DMS79 treated with DMSO at 0.1 percent for 48 hours (cell line): ENCODE measurements at places on chromosomes 3 and 15.
A peak's percentile ranks its signal among the peaks of the same experiment; 100 is the strongest.

GRCh38 chr3:145752576-145752975, 408.4 kb downstream of the PLOD2 start:
- no peak for DNase-seq

- DNase-seq, result no peak
Observed at GRCh38 chr15:70265466-70265978, 167.8 kb upstream of the TLE3 start.

GRCh38 chr3:134677196-134677986, 26.6 kb upstream of the KY start:
- no peak for DNase-seq

DNA sequence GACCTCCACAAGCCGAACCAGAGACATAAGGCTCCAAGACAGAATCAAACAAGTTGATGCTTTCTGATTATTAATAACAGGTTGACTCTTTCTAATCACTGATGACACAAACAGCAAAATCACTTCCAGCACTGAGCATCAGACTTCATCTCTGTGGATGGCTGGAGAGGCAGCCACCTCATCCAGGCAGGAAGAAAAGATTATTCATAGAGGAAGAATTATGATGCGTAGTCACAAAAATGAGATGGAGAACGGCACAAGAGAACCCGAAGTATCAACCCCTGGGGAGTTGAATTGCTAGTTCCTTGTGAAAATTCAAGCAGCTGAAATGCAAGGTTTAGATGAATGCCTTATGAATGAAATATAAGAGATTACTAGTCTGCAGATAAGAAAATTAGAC, 49.9 kb upstream of the LMCD1 start:
- no peak for DNase-seq

DNA sequence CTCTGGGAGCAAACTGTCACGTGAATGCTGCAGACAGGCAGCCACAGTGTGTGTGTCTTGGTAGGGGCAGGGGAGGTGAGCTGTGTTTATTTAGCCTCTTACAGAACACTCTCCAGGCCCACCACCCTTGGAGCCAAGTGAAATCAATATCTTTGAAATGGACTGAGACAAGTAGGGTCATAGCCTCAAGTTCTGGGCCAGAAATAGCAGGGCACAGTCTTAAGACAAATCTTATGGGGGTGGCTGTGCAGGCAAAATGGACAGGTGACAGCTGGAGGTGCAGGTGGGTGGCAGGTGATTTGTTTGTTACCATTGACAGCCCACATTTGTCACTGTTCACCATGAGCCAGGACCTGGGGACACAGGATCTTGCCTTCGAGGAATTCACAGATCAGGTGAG, 93.6 kb upstream of the NMNAT3 start:
- no peak for DNase-seq

- no peak for DNase-seq
Observed at GRCh38 chr3:55795746-55796145, 308.6 kb upstream of the WNT5A start.

- DNase-seq, result no peak
Observed at GRCh38 chr15:39616731-39617455, 36.0 kb downstream of the THBS1 start.

DNA sequence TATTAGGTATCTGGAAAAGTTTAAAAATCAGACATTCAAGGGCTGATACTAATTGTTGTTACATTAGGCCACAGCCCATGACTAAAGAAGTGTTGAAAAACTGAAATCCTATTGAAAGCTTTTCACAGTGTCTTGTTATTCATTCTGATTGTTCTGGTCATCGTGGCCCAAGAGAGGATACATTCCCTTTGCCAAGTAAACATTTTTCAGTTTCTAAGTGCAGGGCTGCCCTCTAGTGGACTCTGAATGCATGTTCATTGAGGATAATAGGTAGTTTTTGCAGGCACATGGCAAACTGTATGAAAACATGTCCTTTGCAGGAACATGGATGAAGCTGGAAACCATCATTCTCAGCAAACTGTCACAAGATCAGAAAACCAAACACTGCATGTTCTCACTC, 181.1 kb downstream of the MYRIP start:
- DNase-seq, result peak; percentile 3

DNA sequence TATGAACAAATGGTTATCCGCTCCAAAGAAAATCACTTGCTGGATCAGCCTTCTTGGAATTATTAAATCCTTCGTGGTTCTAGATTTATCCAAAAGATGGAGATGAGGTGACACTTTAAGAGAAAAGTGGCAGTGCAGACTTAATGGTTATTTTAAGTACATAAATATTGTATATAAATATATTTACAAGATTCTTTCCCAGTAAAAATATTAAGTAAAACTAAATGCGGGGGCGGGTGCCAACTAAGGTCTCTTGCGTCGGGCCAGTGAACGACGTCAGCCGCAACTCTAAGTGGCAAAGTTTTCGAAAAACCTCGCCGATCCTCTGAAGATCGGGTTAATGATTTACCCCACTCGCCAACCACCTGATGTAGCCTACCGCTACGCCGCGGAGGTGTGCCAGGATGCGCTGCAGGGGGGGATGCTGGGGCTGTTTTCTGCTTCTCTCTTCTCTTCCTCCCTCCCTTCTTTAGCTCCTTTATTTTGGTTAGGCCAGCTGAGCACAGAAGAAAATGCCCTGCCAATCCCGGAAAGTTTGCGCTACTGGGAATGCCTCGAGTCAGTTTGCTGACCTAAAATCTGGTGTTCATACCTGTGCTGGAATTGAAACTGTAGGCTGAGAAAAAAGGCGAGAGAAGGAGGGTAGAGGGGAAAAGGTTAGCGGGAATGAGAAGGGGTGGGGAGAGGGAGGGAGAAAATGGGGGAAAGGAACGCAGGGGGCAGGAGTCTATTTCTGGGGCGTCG, 7.6 kb upstream of the FOXB1 start:
- DNase-seq, result no peak

DNA sequence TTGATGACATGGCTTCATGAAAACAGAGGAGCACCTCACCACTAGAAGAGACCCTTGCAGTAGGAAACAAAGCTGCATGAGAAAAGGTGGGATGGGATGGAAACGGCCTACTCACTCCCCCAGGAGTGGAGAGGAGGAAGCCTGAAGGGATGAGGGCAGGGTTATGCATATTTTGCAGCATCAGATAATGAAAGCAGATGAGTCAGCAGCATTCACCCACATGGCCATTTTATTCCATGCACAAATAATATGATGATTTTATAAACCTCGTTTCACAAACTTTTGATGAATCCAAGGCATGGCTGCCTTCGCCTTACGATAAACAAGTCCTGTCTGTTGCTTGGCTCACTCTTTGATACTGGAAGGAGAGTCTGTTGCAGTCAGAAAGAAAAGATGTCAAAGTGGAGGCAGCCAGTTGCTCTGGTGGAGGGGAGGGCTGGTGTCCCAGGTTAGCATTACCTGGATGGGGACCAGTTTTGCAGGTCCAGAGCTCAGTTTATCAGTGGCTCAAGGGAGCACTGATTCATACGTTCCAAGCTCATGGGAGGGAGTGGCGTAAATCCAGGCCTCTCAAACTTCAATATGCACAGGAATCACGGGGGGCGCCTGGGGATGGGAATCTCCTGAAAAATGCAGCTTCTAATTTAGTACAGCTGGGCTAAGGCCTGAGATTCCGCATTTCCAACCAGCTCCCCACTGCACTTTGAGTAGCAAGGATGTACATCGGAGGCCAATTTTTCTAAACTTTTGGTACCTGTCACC, 9.2 kb upstream of the EHD4 start:
- no peak for DNase-seq

GRCh38 chr15:40796041-40796440, 10.8 kb upstream of the ZFYVE19 start:
- no peak for DNase-seq

DNA sequence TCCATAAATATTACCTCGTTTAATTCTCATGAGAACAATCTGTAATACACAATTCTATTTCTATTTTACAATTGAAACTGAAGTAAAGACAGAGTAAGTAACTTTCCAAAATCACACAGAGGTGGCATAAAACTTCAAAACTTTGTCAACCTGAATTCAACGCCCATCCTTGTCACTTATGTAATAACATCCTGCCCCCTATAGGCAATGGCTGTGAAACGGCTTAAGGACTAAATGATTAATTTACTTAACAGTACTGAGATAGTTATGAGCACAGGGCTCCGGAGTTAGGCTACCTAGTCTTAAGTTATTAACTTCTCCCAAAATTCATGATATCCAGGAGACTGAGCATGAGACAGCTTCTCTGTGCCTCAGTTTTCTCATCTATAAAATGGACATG, 293.1 kb upstream of the CHRM5 start:
- no peak for DNase-seq

DNA sequence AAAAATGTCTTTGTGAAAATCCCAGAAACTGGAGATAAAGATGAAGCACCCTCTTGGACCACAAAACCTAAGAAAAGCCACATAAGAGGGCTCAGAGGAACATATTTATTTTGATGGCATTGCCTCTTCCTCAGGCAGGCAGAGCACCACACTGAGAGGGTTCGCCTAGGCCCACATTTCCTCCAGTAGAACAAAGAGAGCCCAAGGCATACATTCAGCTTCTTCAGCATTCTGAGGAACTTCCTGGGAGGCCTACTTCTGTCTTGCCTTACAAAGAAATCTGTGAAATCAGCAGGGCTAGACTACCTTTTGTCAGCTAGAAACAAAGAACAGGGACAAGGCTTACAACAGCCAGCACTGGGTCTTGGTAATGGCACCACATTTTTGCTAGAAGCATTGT, 1325.3 kb downstream of the SI start:
- no peak for DNase-seq

- DNase-seq, result peak; percentile 8
Observed at GRCh38 chr3:63993653-63994079, 29.6 kb downstream of the PSMD6 start.

- no peak for DNase-seq
Observed at GRCh38 chr3:15812183-15812582, 14.4 kb upstream of the ANKRD28 start.

- DNase-seq, result peak; percentile 3
Observed at GRCh38 chr3:49900491-49901153, 3.1 kb downstream of the MST1R start.

- no peak for DNase-seq
Observed at GRCh38 chr15:66797921-66798320, 95.9 kb downstream of the SMAD6 start.

DNA sequence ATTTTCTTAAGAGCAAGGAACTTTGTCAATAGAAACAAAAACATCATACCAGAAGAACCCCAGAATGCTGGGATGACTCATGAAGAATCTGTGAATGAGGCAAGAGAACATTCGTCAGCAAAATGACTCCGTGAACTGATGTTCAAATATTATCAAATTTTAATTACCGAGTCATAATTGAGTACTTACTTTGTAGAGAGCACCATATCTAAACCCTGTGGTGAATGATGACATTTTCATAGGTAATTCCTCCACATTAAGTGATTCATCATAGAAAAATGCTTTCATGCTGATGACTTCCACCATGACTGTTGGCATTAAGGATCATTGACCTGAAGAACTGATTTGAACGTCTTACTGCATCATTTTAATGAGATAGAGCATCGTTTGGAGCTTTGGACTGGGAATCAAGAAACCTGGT, 56.3 kb downstream of the PPARG start:
- DNase-seq, result no peak

DNA sequence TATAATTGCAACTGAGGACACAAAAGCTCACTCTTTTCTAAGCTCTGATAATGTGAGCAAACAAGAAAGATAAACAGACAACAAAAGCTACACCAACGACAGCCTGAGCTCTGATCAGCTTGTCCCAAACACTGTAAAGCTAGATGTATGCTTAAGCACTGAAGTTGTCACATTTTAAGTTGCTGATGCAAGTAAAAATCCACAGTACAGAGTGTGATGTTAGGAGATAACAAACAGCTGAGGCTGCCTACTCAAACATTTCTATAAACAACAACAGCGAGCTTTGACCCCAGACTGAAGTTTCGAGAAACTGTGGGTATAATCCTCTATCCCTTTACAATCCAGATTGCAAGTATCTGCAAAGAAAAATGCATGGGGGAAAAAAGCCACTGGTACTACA, 10.7 kb downstream of the MTHFS start:
- no peak for DNase-seq

GRCh38 chr3:160454995-160455394, 5.4 kb upstream of the TRIM59 start:
- no peak for DNase-seq

GRCh38 chr3:142174559-142174958, 25.2 kb upstream of the TFDP2 start:
- no peak for DNase-seq

- peak; percentile 17 for DNase-seq
Observed at GRCh38 chr3:44981220-44981619, 5.2 kb downstream of the EXOSC7 start.

DNA sequence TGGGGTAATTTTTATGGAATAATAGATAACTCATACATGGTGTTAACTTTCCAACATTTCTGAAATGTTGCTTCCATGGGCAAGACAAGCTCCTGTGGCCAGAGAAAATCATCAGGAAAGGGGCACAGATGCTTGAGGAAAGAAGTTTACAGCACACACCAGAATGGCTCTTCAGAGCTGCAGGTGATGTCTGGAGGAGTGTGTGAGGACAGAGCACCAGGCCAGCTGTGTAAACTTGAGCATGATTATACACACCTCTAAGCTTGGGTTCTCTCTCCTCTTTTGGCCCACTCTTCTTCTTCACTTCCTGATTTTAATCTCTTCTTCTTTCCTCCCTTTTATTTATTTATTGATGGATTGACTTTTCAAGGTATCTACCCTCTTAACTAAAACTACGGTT, 676.0 kb downstream of the GRM7 start:
- peak; percentile 77 for DNase-seq

- DNase-seq, result peak; percentile 29
Observed at GRCh38 chr15:84734794-84735479, 13.5 kb upstream of the ZNF592 start.

DNA sequence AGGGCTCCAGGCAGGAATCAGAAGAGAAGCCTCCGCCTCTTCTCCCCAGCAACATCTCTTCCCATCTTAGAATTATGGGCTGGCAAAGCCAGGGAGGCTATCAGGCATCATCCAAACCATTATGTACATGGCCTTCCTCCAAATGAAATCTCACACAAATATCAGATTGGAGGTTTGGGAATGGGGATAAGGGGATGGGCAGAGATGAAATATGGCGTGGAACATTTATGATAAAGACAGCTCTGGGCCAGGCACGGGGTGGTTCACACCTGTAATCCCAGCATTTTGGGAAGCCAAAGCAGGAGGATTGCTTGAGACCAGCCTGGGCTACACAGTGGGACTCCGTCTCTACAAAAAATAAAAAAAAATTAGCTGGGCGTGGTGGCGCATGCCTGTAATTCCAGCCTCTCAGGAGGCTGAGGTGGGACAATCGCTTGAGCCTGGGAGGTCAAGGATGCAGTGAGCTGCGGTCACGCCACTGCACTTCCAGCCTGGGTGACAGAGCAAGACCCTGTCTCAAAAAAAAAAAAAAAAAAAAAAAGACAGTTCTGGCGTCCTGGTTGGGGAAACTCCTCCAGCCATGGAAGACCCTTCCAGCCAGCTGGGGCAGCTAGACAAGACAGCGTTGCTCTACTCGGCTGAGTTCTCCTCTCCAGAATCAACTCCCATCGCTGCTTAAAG, 36.6 kb downstream of the CPN2 start:
- no peak for DNase-seq

DNA sequence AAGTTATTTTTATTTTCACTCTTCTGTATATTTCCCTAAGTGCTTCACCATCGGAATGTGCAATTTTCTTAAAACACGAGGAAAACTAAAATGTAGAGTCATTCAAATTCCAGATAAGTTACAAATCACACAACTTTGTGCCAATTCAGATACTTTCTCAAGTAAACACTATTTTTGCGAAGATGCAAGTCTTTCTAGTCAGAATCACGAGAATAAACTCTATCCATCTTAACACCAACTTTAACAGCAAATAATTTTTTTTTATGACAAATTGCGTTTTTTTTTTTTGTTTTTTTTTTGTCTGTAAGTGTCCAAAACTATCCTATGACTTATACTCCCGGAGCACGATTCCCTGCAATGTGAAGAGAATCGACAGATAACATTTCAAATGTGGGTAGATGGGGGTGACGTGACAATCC, 1.3 kb downstream of the STAG1 start:
- DNase-seq, result no peak
